ENCODE measurements at places on chromosomes 12 and 14.
A peak's percentile ranks its signal among the peaks of the same experiment; 100 is the strongest.

DNA sequence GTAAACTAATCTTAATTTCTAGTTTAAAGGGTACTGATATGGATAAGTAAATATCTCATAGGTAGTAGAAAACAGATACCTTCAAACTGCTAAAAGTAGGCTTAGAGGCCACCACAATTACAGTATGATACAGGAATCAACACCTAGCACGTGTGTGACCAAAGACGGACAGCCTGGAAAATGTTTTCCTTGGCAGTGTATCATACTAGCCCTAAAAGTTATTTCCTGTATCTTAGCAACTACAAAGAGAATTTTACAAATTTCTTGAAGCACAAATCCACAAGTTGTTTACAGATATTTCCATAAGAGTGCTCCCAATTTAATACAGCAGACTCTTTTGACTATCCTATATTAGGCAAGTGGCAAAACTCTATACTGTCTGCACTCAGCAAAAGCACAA, 106.0 kb downstream of the ITPR2 start:
- no peak for DNase-seq

DNA sequence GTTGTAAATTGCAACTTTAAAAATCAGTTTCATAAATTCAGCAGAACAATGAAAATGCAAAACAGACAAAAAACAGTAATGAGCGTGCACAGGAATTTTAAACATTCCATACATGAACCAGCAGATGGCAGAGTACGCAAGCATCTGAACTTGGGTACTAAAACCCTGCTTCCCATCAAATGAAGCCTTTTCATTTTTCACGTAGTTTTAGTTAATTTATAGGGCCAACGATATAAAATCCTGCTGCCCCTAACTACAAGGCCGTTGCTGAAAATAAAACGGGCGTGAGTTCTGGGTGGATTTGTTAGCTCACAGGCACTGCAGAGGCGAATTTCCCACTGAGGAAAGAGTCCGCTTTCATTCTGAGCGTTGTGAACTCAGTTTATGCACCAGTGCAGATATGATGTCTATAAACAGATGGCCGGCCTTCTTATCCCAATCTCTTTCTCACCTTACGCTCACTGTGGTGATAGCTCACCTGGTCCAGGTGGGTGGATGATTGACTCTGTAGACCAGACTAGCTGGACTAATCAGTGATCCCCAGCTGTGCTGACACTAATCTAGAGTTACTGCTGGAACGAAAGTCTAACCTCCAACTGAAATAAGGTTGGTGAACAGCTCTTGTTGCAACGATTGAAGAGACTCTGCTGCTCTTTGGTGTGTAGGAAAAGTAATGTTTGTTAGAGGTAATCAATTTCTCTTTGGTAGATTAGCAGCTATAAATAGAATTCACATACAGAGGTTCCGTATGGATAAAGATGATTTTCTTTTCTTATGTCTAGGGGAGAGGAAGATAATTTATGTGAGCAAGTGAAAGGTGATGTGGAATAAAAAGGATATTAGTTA, 89.2 kb downstream of the PDZRN4 start:
- no peak for DNase-seq

- no peak for DNase-seq
Observed at GRCh38 chr12:14454098-14454907, 88.8 kb downstream of the ATF7IP start.

GRCh38 chr12:1912580-1913376, 5.7 kb downstream of the CACNA2D4 start:
- DNase-seq: no peak

GRCh38 chr12:117155278-117156060, 34.8 kb downstream of the FBXO21 start:
- DNase-seq: peak; percentile 81

GRCh38 chr12:109383240-109383639, 35.5 kb downstream of the MYO1H start:
- no peak for DNase-seq

GRCh38 chr12:15590180-15590826, 198.9 kb downstream of the EPS8 start:
- DNase-seq: peak; percentile 42

- DNase-seq: no peak
Observed at GRCh38 chr12:70068743-70069142, 174.5 kb upstream of the CNOT2 start.

DNA sequence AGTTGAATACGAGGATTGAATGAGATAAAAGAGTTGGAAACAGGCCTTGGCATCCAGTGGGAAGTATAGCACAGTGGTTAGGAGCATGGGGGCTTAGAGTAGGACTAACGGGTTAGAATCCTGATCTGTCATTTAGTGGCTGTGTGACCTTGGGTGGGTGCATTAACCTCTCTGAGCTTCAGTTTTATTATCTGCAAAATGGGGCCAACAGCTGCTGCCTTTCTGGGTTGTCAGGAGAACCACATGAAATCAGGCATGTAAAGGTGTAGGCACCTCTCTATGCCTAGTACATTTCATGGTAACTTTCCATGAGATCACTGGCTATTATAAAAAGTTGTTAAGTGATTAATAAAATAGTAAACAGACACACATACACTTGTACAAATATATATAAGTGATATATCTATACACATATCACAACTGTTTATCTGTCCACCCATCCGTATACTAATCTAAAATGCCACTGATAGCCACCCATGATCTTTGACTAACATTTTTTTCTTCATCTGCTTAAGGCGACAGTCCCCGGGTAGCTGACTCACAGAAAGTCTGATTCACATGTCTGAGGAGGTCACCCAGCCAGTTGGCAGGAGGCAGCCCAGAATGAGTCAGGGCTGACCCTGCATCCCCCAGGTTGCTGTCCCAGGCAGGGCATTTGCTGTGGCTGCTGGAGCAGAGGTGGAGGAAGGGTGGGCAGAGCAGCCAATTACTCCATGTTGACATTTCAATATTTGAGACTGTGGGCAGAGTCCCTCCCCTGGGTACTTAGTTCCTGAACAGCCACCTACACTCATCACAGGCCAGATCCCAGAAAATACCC, 125.6 kb upstream of the NOS1 start:
- no peak for DNase-seq

DNA sequence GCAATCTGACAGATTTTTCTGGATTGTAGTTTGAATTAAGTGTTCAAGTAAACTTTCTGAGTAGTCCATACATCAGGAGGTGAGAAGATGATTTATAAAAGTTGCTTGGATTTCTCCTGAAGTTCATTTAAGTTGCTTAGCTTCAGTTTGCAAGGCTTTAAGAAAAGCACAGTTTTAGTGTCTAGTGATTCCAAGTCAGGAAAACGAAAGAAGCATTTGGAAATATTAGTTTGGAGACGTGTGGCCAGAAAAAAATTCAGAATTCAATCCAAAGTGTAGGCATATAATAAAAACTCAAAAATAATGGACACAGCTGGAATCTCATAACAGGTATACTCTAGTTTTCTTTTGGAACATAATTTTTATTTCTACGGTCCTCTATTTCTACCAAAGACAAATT, 25.5 kb upstream of the PRICKLE1 start:
- DNase-seq: no peak

DNA sequence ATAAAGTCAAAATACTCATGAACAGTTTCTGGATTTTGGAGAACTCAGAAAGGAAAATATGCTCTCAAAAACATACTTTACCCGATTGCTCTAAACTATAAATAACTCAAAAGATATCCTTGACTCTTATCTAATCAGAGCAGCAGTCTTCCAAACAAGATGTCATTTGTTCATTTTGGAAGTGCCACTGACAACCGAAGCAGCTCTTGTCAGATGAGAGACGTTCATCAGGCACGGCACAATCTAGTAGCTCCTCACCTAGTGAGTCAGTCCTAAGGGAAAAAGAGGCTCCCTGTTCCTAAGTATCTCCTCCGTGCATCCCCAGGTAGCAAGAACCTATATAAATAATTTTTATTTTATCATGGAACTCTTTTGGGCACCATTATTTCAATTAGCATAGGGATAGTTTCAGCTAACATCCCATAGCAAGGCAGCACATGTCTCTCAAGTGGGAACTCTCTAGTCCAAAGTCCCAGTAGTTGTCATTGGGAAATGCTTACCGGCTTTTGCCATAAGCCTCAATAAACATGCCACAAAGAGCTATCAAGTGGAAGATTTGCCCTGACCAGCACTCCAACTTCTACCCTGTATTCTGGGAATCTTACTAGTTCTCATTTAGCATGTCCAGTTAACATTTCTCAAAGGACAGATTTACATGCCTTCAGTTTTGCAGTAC, 14.1 kb upstream of the TMEM263 start:
- no peak for DNase-seq

GRCh38 chr12:79766705-79767464, 76.1 kb upstream of the PAWR start:
- no peak for DNase-seq

GRCh38 chr14:69481815-69482568, 2.5 kb upstream of the PLEKHD1 start:
- no peak for DNase-seq

DNA sequence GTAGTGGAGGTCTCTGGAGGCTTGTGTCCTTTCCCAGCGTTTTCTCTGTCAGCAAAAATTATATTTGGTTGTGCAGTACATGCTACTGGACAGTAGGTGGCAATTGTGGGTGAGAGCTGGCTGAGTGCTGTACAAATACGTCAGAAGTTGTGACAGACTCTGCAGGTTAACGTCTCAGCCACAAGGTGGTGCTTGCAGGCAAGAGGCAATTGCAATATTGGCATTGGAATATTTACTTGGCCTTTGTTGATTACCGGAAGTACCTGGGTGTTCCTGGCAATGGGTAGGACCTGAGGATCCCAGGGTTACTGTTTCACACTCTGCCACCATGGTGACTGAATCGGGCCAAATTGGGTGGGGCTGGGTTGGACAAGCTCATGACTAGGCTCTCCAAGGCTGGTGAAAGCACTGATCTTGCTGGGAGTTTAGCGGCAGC, 333.9 kb upstream of the LMO3 start:
- DNase-seq: no peak

GRCh38 chr14:88488897-88489296, 65.9 kb downstream of the PTPN21 start:
- DNase-seq: no peak

- DNase-seq: no peak
Observed at GRCh38 chr14:92646952-92647796, 101.3 kb downstream of the LGMN start.

DNA sequence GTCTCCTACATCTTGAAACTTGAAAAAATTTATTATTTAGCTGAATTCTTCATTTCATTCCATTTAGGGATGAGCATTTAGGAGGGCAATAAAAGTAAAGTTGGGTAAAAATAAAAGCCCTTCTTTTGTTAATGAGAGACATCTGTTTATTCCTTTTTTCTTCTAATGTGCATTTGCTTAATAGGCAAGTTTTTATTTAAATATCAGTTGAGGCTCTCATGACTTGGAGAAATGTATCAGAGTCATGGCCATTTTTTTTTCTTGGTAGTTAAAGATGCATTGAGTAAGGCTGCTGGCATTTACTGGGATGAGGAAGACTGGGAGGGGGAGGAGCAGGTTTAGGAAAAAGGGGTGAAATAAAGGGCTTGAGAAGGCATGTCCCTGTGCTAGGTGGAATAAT, 609.9 kb upstream of the TMEM132C start:
- DNase-seq: no peak

GRCh38 chr14:80350707-80351106, 139.4 kb upstream of the DIO2 start:
- no peak for DNase-seq

DNA sequence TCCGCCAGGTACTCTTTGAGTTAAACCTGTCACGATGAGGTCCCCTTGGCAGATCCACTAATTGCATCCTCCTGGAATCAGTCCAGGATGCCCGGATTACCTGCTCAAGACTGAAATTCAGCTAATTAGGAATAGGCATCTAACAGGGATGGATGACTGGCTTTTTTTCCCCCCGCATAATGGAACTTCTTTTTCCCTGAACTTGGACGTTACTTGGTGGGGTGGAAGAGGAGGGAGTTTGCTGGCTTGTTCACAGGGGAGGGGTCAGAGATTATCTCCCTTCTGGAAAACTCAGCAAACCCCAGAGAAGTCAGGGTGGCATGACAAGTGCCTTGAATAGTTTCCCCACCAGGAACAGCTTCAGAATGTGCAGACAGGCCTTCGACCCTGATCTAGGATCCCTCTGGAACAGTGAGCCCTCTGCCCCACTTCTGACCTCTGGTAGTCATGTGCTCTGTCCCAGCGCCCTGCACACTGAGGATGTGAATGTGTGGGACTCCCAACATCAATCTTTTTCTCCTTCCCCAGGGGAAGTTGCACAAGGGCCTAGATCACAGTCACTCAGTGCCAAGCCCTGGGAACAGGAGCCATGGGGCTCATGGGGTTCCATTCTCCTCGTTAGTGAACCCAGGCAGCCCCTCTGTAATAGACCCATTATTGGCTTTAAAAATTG, 142.5 kb downstream of the SMOC1 start:
- no peak for DNase-seq

DNA sequence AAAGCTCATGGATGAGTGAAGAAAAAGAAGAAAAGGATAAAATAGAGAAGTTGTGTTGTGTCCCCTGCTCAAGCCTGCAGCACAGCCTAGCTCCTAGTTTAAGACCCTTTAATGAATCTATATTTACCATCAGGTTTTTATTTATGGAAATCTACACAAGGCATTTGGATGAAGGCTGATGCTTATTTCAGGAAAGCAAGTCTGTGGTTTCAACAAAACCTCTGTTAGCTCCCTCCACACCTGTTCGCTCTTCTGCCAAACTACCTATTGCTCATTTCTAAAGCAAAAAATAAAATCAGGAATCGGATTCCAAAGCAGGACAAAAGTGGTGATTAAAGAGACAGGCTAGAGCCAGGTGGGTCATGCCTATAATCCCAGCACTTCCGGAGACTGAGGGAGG, 18.9 kb upstream of the MAP3K9 start:
- no peak for DNase-seq

DNA sequence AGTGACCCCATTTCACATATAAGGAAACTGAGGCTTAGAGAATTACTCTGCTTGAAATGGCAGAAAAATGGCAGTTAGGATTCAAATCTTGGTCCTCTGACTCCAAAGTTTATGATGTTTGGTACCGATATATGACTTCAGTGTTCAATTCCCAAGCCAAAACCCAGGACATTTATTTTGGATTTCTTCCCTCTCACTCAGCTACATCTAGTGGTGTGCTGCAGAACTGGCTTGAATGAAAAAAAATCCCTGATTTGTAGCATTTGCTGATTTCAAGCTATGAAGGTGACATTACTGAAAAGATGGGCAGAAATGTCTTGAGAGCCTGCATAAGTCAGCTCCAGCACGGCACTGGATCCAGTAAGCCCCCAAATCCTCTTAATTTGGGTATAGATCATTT, 106.4 kb downstream of the EFCAB11 start:
- DNase-seq: no peak

- DNase-seq: no peak
Observed at GRCh38 chr14:69288011-69288771, 28.2 kb downstream of the GALNT16 start.

DNA sequence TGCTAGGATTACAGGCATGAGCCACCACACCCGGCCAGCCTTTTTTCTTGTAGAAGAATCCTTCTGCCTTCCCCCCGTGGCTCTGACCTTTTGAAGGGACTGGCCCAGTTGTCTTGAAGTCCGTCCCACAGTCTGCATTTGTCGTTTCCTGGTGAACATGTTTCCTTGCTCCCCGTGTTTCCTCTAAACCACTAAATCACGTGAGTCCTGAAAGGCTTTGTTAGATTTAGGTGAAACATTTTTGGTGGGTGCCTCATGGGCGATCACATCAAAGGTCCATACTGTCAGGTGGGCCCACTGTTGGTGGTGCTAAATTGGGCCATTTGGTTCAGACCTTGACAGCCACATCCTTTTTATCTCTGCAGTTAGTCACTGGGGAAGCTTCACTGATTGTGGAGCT, 26.3 kb downstream of the MLXIP start:
- DNase-seq: no peak
